ENCODE measurements at places on chromosomes 2 and 18. TPM values are rescaled to one million over a fixed set of nuclear protein-coding genes. Genes with fewer than 3 reads are reported as not detected.

Gene CXCR4
- 0.12 TPM for total RNA-seq

Gene VIL1
- not detected for total RNA-seq

Gene RAB17
- total RNA-seq = 0.30 TPM

Gene REG1B
- total RNA-seq = not detected

Gene OSBPL6
- total RNA-seq = 4.0 TPM

Gene GYPC
- 4.1 TPM for total RNA-seq

Gene GALNT14
- total RNA-seq = 0.20 TPM

Gene NT5C1B
- not detected for total RNA-seq

Gene PROM2
- total RNA-seq = 2.9 TPM

- DNase-seq = peak; percentile 72
Observed at GRCh38 chr2:18117592-18117991, 239.1 kb downstream of the KCNS3 start.

DNA sequence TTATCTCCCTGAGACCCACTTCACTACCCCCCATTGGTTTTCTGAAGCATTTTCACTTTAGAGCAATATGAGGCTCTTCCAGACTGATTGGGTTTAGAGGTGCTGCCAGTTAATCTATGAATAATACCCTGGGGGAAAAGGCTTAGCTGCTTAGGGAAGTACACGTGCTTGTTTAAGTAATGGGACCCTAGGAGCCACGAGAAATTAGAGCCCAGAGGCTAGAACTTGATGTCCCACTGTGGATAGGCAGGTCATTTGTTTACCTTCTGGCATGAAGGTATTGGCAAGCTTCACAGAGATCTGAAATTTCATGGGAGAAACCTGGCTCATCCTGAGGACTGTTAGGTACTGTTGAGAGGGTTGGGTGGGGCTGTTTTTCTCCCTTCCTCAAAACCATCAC is 59.7 kb downstream of the CLIP4 start:
- DNase-seq = no peak

- no peak for DNase-seq
Observed at GRCh38 chr2:170341684-170342623, 164.0 kb downstream of the MYO3B start.

DNA sequence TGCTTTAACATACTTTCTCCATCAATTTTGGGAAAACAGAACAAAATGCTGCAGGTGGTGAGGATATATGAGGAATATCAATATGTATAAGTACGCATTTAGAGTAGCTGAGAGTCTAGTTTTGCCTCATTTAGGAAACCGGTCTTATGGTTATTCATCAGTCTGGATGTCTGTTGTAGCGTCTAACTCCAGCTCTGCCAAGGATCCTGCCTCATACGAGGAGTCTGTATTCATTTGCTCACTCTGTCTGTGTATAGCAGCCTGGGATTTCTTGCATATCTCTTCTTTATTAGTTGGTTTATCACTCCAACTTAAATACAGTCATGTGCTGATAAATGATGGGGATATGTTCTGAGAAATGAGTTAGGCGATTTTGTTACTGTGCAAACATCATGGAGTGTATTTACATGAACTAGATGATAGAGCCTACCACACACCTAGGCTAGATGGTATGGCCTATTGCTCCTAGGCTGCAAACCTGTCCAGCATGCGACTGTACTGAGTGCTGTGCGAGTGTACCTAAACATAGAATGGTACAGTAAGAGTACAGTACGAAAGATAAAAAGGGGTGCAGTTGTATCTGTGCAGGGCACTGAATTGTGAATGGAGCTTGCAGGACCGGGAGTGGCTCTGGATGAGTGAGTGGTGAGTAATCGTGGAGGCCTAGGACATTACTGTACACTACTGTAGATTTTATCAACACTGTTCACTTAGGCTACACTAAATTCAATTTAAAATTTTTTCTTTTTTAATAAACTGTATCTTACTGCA is 148.1 kb downstream of the ZNF407 start:
- peak; percentile 81 for DNase-seq

- DNase-seq = no peak
Observed at GRCh38 chr2:84778911-84779690, 101.8 kb downstream of the TRABD2A start.

DNA sequence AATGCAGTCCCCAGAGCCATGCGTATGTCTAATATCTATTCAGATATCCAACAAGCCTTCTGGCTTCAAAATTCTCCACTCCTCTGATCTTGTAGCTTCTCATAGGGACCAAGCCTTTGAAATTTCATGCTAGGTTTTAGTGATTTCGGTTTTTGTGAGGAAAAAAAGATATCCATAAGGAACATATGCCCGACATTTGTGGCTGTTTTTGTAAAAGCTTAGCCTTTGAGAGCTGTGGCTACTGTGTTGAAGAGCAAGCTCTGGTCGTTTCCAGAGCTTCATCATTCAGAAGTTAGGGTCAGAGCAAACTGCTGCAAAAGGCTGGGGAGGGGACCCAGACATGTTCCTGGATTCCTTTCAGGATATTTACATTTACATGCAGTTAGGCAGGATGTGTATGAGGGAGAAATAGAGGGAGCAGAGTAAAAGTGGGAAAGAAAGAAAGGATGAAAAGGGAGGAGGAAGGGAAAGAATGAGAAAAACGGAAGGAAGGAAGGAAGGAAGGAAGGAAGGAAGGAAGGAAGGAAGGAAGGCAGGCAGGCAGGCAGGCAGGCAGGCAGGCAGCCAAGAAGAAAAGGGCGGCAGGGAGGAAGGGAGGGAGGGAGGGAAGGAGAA is 70.2 kb downstream of the NCKAP5 start:
- DNase-seq = no peak

GRCh38 chr2:99470957-99471356 is 18.9 kb downstream of the REV1 start:
- no peak for DNase-seq

DNA sequence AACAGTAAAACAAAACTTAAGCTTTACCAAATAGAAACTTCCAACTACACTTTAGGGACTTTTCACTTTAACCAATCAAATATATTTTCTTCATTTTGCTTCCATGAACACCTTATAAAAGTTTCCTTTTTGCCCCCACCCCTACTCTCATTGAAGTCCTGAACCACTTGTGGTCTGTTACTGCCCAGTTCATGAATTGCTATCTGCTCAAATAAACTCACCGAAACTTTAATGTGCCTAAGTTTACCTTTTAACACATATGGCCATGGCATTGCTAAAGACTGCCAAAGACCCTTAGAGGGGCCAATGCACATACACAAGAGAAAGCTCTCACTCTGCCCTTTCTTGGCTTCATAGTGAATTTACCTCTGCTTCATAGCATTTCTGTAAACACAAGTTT is 195.3 kb downstream of the RND3 start:
- no peak for DNase-seq

GRCh38 chr2:177044671-177045070 is 167.9 kb upstream of the HNRNPA3 start:
- DNase-seq = no peak

GRCh38 chr18:57555134-57555533 is 31.4 kb downstream of the FECH start:
- DNase-seq = no peak

DNA sequence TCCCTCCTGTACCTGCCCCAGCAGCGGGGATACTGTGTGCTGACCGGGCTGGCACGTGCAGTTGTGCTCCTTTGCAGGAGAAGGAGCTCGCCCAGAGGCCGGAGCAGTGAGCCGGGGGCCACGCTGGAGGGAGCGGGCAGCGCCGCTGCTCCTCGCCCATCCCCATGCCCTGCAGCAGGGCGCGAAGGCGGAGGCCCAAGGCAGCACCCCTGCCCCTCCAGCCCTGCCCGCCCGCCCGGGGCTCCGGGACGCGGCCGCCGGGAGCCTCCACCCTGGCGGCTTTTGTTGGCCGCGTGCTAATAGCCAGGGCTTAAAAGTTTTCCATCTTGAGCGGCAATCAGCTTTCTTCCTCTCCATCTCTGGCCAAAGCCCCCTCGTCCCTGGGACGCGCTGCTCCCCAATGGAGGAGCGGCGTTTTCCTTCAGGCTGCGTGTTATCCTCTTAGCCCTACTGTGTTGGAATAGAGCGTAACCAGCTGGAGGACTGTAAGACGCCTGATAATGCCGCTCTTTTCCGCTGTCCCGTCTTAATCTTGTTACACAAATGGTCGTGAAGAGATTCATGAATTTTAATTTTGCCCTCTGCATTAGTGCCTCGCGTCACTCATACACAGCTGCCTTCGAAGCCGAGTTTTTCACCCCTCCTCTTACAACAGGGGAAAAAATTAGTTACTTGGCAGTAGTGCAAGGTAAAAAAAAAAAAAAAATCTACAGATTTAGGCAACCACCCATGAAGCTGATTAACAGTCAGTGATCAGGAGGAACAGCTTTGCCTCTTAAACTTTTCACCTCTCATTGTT is 172.9 kb upstream of the SIX3 start:
- no peak for DNase-seq

GRCh38 chr2:187644486-187644885 is 90.3 kb upstream of the TFPI start:
- DNase-seq = no peak

GRCh38 chr2:186726938-186727337 is 33.1 kb downstream of the FAM171B start:
- DNase-seq = peak; percentile 26
